Keratinocyte (primary cell): ENCODE measurements at places on chromosomes 6 and 20. TPM values are rescaled to one million over a fixed set of nuclear protein-coding genes. Genes with fewer than 3 reads are reported as not detected.

POM121L2 gene
- 0.01 TPM in 1 of 3 replicates, not detected in the others for polyA plus RNA-seq

GRCh38 chr6:162526960-162527359 lies 200.6 kb downstream of the PRKN start:
- no peaks in the 10 kb centered on the region for H3K4me1 ChIP-seq
- no peak for DNase-seq
- no peaks in the 10 kb centered on the region for H3K27me3 ChIP-seq
- no peak overlapping the region for H3K27ac ChIP-seq
- no peak overlapping the region for H3K4me3 ChIP-seq
- H3K36me3 ChIP-seq: no peaks in the 10 kb centered on the region

DNA sequence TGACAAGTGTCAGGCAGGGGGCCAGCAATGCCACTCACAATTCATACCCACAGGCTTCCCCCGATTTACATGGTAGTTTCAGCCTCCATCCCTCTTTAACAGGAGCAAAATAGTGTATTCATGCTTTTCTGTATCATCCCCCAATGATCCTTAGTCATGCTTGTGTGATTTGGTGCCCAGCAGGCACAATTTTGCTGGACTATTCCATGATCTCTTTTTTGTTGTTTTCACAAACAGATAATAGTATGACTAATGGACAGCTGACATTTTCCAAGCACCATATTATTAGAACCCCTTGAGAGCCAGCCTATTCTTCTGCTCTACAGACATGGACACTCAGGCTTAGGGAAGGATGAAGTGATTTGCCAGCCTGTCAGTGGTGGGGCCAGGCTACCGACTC lies 128.2 kb upstream of the RIPOR2 start:
- no peak for DNase-seq
- no peaks in the 10 kb centered on the region for H3K4me1 ChIP-seq
- no peak overlapping the region for H3K27ac ChIP-seq
- H3K27me3 ChIP-seq: no peaks in the 10 kb centered on the region
- H3K4me3 ChIP-seq: no peak overlapping the region

DNA sequence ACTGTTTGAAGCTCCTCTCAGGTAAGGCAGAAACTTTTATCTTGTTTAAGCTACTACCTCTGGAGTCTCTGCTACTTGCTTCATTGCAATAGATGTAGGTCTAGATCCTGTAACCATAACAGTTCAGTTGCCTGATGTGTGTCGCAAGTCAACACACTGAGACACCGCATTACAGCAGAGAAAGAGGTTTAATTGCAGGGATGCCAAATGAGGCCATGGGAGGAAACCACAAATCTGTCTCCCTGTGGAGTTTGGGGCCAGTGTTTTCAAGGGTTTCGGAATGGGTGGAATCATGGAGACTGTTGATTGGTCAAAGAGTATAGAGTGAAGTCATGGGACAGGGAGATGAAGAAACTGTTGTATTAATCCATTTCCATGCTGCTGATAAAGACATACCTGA lies 57.1 kb upstream of the RBM24 start:
- H3K4me1 ChIP-seq: no peaks in the 10 kb centered on the region
- no peak overlapping the region for H3K4me3 ChIP-seq
- no peak for DNase-seq
- no peaks in the 10 kb centered on the region for H3K36me3 ChIP-seq
- H3K27me3 ChIP-seq: no peaks in the 10 kb centered on the region
- H3K27ac ChIP-seq: no peak overlapping the region

DNA sequence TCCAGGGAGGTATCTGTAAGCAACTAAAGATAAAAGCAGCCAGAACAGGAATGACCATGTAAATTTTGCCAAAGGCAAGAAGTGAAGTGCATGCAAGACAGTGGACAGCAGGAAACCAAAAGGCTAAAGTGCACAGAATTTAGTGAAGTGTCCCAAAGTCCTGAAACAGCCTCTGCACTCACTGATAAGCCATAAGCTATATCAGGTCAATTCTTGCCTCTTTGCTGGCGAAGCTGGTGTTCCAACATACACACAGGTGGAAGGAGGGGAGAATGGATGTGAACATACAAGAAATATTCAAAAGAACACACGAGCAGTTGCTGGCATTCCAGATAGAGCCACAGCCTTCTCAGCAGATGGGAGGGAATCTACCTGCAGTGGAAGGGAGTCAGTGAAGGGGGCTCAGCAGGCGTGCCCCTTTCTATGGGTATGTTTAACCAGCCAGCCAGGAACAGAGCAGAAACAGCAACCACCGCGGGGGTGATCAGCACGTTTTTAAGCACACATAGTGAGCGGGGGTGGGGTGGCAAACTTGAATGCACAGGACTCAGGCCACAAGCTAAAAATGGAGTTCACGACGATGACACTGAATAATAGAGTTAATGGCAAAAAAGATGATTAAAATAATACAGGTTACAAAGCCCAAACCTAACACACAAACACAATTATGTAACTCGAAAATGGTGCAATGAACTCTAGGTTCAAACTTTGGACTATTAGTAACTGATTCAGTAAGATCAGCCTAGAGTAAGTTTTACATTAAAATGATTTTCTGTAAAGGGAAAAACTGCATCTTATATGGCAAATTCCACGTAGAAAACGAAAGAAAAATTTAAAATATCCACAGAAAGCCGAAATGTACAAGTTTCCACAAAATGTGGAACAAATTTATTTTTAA lies 1.2 kb downstream of the ECI2 start:
- H3K36me3 ChIP-seq: peaks cover 5% of the 10 kb centered on the region
- H3K27ac ChIP-seq: peak overlapping the region; percentile 83
- peaks cover 13% of the 10 kb centered on the region for H3K4me1 ChIP-seq
- no peaks in the 10 kb centered on the region for H3K27me3 ChIP-seq
- DNase-seq: no peak

- H3K36me3 ChIP-seq: no peaks in the 10 kb centered on the region
- no peaks in the 10 kb centered on the region for H3K27me3 ChIP-seq
- H3K4me3 ChIP-seq: no peak overlapping the region
- H3K4me1 ChIP-seq: peaks cover 18% of the 10 kb centered on the region
- DNase-seq: no peak
Measured at GRCh38 chr6:136647363-136647852, 97.2 kb upstream of the MAP7 start.

GRCh38 chr6:74249658-74250057 lies 553.7 kb downstream of the CD109 start:
- no peak for DNase-seq
- H3K4me3 ChIP-seq: no peak overlapping the region
- no peaks in the 10 kb centered on the region for H3K27me3 ChIP-seq
- H3K27ac ChIP-seq: no peak overlapping the region
- H3K4me1 ChIP-seq: peaks cover 20% of the 10 kb centered on the region
- no peaks in the 10 kb centered on the region for H3K36me3 ChIP-seq

DNA sequence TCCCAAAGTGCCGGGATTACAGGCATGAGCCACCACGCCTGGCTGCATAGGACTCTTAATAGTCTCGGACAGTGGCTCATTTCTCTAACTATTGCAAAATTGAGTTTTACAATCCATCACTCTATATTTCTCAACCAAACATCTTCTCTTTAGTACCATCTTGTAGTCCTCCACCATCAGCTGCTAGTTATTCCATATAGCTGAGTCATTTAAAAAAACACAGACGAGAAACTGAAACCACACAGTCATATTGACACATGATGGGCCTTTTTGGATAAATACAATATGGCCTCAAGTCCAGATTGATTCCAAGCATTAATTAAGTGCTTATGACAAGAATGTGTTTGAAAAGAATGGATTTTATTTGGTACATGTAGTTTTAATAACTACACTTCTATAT lies 599.1 kb downstream of the MEI4 start:
- no peaks in the 10 kb centered on the region for H3K27me3 ChIP-seq
- H3K4me3 ChIP-seq: no peak overlapping the region
- peaks cover 4% of the 10 kb centered on the region for H3K4me1 ChIP-seq

CDH4 gene
- polyA plus RNA-seq: 1.1 to 7.9 TPM (median 2.2 TPM) in 3 replicates

- no peaks in the 10 kb centered on the region for H3K36me3 ChIP-seq
- no peaks in the 10 kb centered on the region for H3K27me3 ChIP-seq
- DNase-seq: no peak
- no peaks in the 10 kb centered on the region for H3K4me1 ChIP-seq
Measured at GRCh38 chr6:154923199-154923869, 71.8 kb upstream of the TIAM2 start.

GRCh38 chr6:66993272-66993671 lies 1286.2 kb upstream of the EYS start:
- H3K27ac ChIP-seq: no peak overlapping the region
- H3K27me3 ChIP-seq: no peaks in the 10 kb centered on the region
- H3K4me1 ChIP-seq: no peaks in the 10 kb centered on the region
- H3K4me3 ChIP-seq: no peak overlapping the region

KCNK17 gene
- polyA plus RNA-seq: not detected in 3 replicates

GRCh38 chr6:25279748-25280343 lies 672 bp downstream of the CARMIL1 start:
- no peaks in the 10 kb centered on the region for H3K36me3 ChIP-seq
- no peaks in the 10 kb centered on the region for H3K27me3 ChIP-seq
- peak overlapping the region; percentile 91 for H3K27ac ChIP-seq
- DNase-seq: no peak
- peaks cover 26% of the 10 kb centered on the region for H3K4me1 ChIP-seq

- no peaks in the 10 kb centered on the region for H3K27me3 ChIP-seq
- peaks cover 33% of the 10 kb centered on the region for H3K4me1 ChIP-seq
- peak overlapping the region; percentile 60 for H3K27ac ChIP-seq
- DNase-seq: no peak
Measured at GRCh38 chr6:13395272-13396237, 67.2 kb upstream of the TBC1D7 start.

DNA sequence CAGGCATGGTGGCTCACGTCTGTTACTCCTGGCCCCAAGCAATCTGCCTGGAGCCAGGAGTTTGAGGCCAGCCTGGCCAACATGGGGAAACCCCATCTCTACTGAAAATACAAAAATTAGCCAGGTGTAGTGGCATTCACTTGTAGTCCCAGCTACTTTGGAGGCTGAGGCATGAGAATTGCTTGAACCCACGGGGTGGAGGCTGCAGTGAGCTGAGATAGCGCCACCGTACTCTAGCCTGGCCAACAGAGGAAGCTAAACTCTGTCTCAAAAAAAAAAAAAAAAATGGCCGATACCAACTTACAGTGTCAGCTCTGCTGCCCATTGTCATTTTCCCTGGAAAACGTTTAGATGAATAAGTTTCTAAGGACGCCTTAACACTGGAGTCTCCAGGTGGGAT lies 489.9 kb downstream of the TFAP2A start:
- no peak overlapping the region for H3K27ac ChIP-seq
- no peaks in the 10 kb centered on the region for H3K27me3 ChIP-seq
- H3K36me3 ChIP-seq: no peaks in the 10 kb centered on the region
- DNase-seq: no peak
- no peak overlapping the region for H3K4me3 ChIP-seq

GRCh38 chr6:11653028-11653583 lies 115.6 kb downstream of the TMEM170B start:
- H3K36me3 ChIP-seq: no peaks in the 10 kb centered on the region
- no peaks in the 10 kb centered on the region for H3K27me3 ChIP-seq
- no peak for DNase-seq
- no peak overlapping the region for H3K27ac ChIP-seq

DNA sequence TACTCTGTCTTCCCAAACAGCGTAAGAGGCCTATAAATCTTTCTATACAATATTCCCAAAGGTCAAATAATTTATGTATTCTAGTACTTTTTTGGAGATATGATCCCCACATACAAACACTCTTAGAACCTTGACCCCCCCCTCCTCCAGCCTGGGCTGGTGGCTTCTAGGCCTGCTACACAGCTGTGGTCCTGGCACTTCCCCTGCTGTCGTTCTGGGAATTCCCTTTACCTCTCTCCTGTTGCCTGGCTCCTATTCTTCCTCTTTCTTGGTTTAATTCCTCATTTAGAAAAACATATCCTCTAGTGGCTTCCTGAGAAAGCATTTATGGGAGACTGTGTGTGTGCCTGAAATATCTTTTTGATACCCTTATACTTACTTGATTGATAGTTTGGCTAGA lies 4.1 kb upstream of the TXLNB start:
- peaks cover 31% of the 10 kb centered on the region for H3K4me1 ChIP-seq
- no peak overlapping the region for H3K4me3 ChIP-seq
- H3K27me3 ChIP-seq: no peaks in the 10 kb centered on the region
- H3K27ac ChIP-seq: no peak overlapping the region
- DNase-seq: no peak
- no peaks in the 10 kb centered on the region for H3K36me3 ChIP-seq

- H3K4me3 ChIP-seq: no peak overlapping the region
- H3K27ac ChIP-seq: no peak overlapping the region
- no peak for DNase-seq
- H3K27me3 ChIP-seq: no peaks in the 10 kb centered on the region
- no peaks in the 10 kb centered on the region for H3K36me3 ChIP-seq
Measured at GRCh38 chr6:144585217-144585814, 300.2 kb downstream of the UTRN start.

DNA sequence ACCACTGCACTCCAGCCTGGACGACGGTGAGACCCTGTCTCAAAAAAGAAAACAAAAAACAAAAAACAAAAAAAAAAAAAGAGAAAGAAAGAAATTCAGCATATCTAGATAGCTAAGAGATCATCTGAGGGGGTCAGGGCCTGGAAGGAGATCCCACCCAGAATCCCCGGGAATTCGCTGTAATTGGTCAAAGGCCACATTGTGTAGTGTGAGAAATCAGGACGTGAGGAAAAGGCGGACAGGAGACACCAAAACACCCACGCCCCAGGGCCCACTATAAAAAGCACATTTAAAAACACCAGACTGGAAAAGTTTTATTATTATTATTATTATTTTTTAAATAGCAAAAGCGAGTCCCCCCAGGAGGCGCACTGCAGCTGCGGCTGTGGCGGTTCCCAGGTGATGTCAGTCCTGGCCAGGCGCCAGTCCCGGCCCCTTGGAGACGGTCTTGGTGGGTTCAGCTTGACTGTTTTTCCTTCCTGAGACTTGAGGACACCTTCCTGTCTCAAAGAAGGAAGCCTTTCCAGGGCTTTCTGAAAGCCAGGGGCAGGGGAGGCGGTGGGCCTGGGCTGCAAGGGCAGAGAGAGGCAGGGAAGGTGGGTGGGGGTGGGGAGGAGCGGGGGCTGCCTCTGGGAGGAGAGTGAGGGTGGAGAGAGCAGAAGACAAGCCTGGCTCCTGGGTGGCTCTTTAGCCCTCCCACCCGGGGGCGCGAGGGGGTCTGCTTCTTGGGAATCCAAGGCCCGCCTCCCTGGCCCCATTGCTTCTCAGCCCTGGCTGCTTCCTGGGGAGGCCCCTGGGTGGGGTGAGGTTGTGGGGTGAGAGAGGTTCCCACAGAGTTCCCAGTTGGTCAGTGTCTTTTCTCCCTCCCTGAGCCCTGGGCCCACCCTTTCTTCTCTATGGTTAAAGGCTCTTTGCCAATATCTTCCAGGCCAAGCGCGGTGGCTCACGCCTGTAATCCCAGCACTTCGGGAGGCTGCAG lies 14.5 kb downstream of the TCF15 start:
- no peaks in the 10 kb centered on the region for H3K4me1 ChIP-seq
- H3K27ac ChIP-seq: no peak overlapping the region
- no peaks in the 10 kb centered on the region for H3K36me3 ChIP-seq
- no peak for DNase-seq
- no peaks in the 10 kb centered on the region for H3K27me3 ChIP-seq

- peaks cover 8% of the 10 kb centered on the region for H3K36me3 ChIP-seq
- H3K27ac ChIP-seq: no peak overlapping the region
- no peak overlapping the region for H3K4me3 ChIP-seq
- no peak for DNase-seq
- no peaks in the 10 kb centered on the region for H3K27me3 ChIP-seq
Measured at GRCh38 chr6:41900861-41901260, 5.7 kb upstream of the USP49 start.
